ENCODE measurements at places on chromosomes 12 and 14.

GRCh38 chr12:65082406-65082805, 38.7 kb downstream of the WIF1 start:
- no peak for DNase-seq

- no peak for DNase-seq
Observed at GRCh38 chr12:51087818-51088217, 4.4 kb upstream of the CSRNP2 start.

DNA sequence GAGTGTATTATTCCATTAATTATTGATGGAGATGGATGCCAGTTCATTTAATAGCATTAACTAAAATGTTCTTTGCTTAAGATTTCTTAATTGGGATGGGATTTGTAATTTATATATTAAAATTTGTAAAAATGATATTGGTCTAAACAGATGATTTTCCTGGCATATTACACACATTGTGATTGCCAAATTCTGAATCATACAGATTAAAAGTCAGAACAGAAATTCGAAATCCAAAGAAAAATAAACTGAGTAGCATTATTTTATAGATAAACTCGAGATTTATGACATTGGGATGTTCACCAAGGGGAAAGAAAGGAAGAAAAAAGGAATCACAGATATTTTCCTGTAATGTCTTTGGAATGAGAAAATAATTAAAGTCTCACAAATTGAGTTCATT, 481.1 kb downstream of the CCER1 start:
- DNase-seq, result no peak

DNA sequence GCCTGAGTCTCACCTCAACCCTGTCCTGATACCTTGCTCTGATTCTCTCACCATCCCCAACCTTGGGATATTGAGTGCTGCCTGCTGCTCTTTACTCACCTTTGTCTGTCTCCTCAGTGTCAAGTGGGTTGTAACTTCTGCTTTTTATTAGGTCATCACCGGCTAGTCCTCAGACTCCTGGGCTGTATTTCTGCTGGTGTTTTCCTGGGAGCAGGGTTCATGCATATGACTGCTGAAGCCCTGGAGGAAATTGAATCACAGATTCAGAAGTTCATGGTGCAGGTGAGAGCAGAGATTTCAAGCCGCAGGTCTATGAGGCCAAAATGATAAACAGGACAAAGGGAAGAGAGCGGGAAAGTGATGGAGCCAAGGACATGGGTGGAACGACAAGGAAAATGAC, 498 bp downstream of the SLC39A2 start:
- no peak for DNase-seq

GRCh38 chr14:34436118-34436905, 25.7 kb downstream of the SPTSSA start:
- DNase-seq, result no peak

GRCh38 chr12:13851828-13852227, 129.6 kb downstream of the GRIN2B start:
- DNase-seq, result no peak

DNA sequence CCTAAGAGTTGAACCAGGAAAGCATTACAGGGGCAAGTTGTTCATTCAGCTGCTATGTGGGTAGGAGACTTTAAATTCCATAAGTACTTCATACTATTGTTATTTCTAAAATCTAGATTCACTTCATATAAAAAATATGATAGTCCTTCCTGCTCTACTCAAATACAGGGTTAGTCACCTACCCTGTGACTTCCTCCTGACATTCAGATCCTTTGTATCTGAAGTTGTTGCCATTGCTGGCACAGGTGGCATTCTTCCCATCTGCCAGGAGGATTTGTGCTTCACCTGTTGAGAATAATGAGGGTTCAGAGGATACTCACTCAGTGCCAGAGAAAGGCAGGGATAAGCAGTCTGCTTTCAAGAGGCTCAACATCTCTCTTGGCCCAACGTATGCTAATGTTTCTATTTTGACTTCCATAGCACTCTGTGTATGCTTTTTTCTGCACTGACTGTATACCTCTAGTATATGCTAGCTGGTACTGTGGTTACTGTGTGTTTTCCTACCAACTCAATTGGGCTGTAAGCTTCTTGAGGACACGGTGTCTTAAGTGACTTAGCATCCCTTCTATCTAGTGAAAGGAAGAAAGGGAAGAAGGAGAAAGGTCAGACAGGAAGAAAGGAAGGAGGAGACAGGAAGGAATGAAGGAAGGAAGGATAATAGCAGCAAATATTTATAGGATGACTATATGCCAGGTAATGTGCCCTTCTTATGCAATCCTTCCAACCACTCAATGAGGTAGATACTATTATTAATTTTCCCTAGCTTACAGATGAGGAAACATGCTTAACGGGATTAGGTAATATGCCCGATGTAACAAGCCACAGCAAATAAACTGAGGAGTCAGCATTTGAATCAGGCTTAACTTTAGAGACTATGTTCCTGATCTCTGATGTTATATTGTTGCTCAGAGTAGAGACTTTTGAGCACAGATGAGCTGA, 38.5 kb upstream of the FGF6 start:
- no peak for DNase-seq

GRCh38 chr12:61302282-61302681, 957.9 kb upstream of the USP15 start:
- no peak for DNase-seq

DNA sequence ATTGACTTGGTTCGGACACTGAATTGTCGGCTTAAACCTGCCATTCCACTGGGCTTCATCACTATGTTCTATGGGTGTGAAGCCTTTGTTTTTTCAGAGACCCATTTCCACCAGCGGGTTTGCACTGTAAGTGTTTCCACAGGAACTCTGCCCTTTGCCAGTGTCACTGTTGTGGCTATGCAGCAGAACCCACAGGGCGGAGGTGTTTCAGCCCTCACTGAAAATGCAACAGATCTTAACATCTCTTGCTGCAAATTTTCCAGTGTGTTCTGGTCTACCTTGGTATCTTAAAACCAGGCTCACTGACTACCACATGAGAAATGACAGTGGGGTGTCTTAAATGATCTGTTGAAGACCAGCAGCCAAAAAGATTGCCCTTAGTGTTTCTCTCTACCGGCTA, 21.1 kb downstream of the PRKCH start:
- no peak for DNase-seq

- no peak for DNase-seq
Observed at GRCh38 chr12:32448586-32448985, 49.2 kb downstream of the FGD4 start.

DNA sequence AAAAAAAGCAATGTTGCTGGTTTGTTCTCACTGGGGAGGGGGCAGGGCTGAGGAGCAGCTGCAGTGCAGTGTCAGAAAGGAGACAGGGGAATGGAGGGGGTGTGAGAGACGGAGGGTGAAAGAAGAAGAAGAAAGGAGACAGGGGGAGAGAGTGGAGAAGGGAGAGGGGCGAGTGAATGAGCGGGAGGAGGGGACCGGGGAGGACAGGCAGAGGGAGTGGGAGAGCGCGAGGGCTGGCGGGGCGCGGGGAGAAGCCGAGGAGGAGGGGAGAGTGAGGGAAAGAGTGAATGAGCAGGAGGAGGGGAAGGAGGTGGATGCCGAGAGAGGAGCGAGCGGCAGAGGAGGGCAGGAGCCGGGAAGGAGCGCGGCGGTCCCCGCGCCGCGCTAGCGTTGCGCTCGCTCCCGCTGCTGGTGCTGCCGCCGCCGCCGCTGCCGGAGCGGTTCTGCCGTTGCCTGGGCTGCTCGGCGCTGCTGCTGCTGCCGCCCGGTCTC, at the start of gene NOVA1:
NOVA1 (minus strand) TSS at position 445 of the 492 bp plus-strand sequence. CDS start 597 bp downstream, outside the sequence.
- no peak for DNase-seq

DNA sequence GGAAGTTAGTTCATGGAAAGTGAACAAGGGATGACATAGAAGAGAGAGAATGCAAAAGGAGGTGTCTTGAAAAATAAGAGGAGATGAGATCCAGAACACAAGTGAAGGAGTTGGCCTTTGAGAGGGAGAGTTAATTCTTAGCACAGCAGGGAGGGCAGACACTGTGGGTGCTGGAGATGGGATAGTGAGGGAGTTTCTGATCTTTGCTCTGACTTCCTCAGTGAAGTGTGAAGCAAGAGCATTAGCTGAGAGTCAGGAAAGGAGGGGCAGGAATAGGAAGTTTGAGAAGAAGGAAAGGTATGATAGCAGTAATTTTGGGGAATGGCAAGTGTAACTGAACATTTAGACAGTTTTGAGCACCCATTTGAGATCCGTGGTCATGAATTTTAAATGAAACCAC, 75.8 kb upstream of the COCH start:
- DNase-seq, result no peak

- no peak for DNase-seq
Observed at GRCh38 chr12:40058721-40059190, 47.1 kb downstream of the SLC2A13 start.

DNA sequence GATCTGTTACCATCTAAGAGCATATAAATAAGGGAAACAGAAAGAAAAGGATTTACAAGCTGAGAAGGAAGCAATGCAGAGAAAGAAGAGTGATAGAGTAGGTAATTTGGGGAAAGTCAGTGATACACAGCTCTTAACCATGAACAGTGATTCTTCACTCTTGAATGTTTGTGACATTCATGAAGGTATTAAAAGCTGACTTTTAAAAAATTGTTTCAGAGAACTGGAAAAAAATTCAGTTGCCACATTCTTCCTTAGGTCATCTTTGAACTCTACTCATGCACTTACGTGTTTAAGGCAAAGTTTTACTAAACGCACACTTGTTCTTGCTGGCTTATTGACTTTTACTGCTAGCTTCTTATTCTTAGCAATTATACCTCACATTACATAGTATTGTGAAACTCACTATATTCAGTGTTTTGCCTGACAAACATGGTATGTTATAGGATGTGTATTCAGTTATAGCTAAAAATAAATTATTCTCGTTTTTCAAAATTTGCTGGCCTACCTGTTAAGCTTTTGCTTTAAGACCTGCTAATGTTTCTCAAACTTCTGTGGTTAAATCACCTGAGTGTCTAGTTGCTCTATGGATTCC, 10.9 kb downstream of the HIF1A start:
- DNase-seq, result no peak

DNA sequence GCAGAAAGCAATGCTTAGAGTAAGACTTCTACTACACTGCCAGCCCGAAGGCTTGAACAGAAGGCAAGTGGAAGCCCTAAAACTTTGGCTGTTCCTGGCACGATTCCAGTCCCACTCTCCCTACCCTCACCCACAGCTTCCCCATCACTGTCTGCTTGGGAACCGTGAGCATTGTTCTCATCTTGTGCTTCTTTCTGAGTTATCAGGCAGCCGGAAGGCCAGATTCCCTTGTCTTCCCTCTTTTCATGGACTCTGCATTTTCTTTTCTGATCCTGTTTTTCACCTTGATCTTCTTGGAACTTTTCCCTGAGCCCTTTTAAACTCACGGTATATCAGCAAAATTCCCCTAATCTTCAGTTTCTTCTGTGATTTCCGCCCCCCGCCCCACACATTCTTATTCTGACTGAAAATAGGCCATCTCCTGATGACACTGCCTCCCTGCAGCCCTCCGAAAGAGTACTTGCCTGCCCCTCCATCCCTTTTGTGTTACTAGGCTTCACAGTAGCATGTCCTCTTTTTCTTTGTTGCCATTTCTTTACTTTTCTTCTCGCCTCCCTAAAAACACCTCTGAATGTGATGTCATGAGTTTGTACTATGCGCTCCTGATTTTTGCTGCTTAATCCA, 29.9 kb downstream of the RCOR1 start:
- no peak for DNase-seq
